CD4-positive, alpha-beta T cell treated with Interleukin-2 at 100 ng/mL for 4 hours (primary cell): ENCODE measurements at places on chromosomes 3 and 15.

- DNase-seq, result no peak
Measured at GRCh38 chr3:16379838-16380237, 114.8 kb downstream of the OXNAD1 start.

- no peak for DNase-seq
Measured at GRCh38 chr3:72614394-72615074, 233.7 kb downstream of the SHQ1 start.

- DNase-seq, result no peak
Measured at GRCh38 chr3:107068980-107069379, 308.3 kb upstream of the CCDC54 start.

DNA sequence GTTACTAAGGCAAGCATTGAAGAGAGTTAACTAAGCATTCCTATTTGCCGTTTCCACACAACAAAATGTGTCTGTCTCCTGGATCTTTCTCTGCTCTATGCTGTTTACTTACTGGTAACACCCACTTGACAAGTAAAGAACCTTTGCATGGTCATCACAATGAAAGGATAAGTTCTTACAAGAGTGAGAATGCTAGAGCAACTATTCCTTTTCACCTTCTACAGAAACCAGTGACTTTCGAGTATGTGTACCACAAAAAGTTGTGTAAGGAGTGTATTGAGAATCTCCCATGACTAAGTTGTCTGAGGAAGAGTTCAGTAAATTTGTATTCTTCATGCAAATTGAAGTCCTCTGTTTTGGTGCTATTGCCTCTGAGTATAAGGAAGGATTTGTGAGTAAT, 10.8 kb downstream of the TIPARP start:
- DNase-seq, result no peak

- no peak for DNase-seq
Measured at GRCh38 chr15:71129669-71130068, 14.4 kb downstream of the THSD4 start.

GRCh38 chr3:123486460-123486859, 37.6 kb upstream of the ADCY5 start:
- DNase-seq, result no peak

- no peak for DNase-seq
Measured at GRCh38 chr3:123713211-123713610, 128.4 kb upstream of the HACD2 start.

DNA sequence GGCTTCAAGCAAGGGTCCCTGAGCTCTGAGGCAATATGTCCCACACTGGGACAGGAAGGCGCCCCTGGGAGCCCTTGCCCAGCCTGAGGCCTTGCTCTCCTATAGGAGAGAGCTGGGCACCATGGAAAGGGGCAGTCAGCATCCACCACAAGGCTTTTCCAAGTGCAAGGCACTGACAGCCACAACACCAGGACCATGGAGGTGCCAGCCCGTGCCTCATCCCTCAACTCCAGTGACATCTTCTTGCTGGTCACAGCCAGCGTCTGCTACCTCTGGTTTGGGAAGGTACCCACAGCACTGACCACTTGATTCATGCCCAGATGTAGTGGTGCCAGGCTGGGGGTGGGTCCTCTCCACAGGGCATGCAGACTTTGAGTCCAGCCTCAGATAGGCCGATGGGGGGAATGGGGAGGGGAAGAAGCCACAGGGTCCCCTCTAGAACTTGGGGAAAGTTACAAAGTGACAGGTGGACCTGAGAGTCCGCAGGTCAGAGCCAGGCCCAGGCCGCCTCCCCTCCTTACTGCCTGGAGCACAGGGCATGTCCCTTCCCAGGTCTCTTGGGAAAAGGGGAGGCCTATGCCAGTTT, 11.8 kb downstream of the VILL start:
- DNase-seq, result no peak

- peak; percentile 48 for DNase-seq
Measured at GRCh38 chr15:49145651-49146609, 9.5 kb downstream of the COPS2 start.

- no peak for DNase-seq
Measured at GRCh38 chr3:185582236-185582635, 3.9 kb upstream of the SENP2 start.

DNA sequence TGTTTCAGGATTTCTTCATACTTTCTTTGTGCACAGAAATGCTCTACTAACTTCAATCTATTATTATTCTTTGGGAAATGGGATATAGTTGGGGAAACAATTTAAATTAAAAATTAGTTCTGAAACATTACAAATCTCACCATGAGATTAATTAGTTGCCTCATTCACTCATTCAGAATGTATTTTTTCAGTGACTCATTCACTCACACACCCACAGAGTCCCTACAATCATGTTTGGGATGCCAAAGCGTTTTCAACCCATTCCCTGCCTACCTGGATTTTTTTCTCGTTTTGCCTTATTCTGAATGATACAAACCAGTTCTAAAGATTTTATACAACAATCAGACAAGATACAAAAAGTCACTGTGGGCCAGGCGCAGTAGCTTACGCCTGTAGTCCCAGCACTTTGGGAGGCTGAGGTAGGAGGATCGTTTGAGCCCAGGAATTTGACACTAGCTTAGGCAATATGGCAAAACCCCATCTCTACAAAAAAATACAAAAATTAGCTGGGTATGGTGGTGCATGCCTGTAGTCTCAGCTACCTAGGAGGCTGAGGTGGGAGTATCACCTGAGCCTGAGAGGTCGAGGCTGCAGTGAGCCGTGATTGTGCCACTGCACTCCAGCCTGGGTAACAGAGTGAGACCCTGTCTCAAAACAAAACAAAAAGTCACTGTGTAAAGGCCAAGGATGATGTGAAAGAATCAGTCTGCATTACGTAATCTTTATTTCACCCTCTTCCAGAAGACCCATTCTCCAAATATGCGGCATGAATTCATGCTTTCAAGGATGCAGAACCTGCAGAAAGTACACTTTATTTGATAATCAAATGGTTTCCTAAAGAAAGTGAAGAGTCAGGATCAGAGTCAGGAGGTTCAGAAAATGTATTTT, 34.8 kb upstream of the ARHGEF3 start:
- no peak for DNase-seq

GRCh38 chr3:59727902-59728586, 678.2 kb upstream of the CFAP20DC start:
- no peak for DNase-seq
